ENCODE measurements at places on chromosomes 13 and 19. TPM values are rescaled to one million over a fixed set of nuclear protein-coding genes. Genes with fewer than 3 reads are reported as not detected.

DNA sequence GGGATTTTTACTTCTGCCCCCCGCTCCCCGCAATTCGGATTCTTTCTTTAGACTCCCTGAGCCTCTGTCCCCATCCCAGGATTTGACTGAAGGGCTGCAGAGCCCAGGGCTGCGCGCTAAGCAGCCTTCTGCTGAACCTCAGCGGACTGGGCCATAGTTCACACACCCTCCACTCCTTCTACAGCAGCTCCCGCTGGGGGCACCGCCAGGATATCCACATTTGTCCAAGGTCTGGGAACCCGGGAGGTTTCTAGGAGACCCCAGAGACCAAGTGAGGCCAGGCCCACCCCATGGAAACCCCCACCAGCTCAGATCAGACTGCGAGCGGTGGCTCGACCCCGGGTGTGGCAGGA is 463.3 kb downstream of the ITGBL1 start:
- DNase-seq: no peak

DNA sequence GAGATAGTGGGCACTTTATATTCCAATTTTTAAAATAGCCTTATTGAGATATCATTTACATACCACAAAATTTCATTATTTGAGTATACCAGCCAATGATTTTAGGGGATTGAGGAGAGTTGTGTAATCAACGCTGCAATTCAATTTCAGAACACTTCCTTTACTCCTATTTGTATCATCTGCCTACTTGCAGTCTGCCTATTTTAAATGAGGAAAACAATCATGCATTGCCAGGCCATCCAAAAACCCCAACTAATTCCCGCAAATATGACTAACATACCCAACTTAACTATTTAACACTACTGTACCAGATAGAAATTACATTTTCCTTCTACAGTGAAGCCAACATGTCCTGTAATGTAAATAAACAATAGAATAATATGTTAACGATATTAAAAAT is 26.7 kb downstream of the CAB39L start:
- DNase-seq: no peak

- no peak for DNase-seq
These were observed 17.5 kb downstream of the RYR1 start for GRCh38 chr19:38451036-38451435.

DNA sequence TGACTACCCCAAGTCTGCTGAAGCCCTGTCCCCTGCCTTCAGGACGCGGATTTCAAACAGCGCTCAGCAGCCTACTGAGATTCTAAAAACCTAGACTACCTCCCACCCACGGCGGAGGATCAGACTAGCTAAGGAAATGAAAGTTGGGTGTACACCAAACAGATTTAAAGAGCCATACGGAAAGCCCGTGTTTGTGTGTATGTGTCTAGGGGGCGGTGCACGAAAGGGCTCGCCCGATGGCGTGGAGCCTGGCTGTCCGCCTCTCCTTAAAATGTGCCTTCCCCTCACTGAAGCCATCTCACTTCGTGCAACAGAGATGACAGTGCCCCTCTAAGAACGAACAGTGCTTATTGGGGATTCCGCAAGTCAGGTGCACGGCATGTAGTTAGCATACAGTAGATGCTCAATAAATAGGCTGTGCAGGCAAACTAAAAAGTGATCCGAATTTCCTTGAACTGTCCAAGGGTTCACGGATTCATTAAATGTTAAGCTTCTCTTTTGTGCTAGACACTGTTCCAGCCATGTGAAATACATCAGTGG is 639 bp downstream of the LENG1 start:
- DNase-seq: no peak

DNA sequence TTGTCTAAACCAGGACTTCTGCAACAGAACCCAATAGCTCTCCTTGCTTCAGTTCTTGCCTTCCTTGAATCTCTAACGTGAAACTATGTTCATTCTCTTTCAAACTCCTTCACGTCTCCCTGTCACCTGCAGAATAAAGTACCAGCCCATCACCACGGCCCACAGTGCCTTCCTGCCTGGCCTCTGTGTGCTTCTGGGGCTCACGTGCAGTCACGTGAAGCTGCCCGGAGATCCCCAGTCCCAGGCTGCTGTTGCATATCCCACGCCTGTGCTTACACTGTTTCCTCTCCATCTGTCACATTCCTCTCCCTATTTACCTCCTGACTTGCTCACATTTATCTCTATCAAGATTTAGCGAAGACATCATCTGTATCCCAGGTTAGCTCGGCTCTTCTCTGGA is 102.8 kb downstream of the STARD13 start:
- no peak for DNase-seq

DNA sequence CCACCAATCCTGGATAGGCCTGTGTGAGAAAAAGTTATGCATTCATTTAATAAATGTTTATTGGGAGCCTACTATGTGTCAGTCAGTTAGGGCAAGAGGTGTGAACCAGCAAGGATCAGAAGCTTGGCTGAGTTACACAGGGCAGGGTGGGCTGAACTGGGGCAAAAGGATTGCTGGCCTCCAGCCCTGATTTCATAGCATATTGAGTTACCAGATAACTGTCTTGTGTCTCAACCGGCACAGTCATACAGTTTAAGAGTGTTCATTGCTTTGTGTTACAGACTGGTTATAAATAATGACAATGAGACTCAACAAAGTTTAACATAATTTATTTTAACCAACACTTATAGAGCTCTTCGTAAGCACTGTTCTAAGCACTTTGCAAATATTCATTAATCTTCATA is 253.8 kb downstream of the DLEU7 start:
- no peak for DNase-seq

The ATP7B gene
- total RNA-seq: 7.2 TPM

DNA sequence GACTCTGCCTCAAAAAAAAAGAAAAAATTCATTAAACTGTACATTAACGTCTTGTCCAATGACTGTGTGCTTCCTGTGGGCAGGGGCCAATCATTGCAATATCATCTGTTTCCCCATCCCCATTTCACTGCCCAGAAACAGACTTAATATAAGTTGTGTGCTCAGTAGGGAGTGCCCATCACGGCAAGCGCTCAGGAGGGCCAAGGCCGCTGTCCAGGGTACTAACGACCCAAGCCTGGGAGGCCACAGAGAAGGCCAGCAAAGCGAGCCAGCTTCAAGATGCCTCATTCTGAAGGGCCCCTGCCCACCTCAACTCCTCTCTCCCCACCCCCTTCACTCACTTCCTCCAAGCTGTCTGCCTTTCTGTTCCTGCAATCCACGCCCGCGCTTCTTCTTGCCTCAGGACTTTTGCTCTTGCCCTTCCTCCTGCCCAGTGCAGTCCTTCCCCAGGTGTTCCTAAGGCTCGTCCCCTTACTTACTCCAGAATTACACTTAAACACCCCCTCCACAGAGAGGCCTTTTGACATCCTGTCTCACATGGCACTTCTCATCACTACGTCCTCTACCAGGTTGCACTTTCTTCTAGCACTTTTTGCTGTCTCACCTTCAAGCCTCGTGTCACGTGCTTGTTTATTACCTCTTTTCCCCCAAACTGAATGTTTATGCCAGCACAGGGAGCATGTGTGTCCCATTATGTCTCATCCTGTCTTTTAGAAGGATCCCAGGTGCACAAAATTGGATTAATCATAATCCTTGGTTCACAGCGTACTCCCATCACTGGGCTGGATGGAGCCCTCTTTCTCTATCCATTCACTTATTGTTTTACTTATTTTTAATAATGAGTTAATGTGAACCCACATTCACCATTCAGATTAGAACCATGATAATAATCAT is 11.3 kb upstream of the POU2F2 start:
- no peak for DNase-seq

The TSHZ3 gene
- total RNA-seq: 6.7 TPM

The RNF225 gene
- total RNA-seq: 1.9 TPM

The OR7C1 gene
- 0.15 TPM for total RNA-seq

DNA sequence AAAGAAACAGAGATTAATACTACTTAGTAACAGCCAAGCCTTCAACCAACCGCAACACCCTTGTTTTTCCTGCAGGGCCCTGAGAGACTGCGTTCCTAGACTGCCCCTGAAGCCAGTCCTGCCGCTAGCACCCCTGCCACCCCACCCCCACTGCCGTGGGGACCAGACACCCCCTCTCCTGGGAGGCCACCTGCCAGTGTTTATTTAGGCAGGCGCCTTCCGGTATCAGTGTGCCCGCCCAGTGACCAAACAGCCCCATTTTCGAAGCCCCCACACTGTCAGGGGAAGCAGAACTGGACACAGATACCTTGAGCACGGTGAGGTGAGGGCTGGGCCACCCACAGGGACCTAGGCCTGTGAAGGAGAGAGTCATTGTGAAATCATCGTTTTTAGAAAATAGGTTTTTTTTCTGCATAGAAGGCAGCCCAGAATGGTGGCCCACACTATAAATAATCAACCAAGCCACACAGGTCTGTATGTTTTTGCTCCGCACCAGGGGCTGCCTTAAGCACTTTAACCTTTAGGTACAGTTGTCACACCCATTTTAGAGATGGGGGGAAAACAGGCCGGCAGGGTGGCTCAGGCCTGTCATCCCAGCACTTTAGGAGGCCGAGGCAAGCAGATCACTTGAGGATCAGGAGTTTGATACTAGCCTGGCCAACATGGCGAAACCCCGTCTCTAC is 3.5 kb upstream of the TLE5 start:
- peak; percentile 68 for DNase-seq

GRCh38 chr13:20174656-20175405 is 14.0 kb upstream of the GJA3 start:
- DNase-seq: peak; percentile 89

- DNase-seq: peak; percentile 63
These were observed 227.4 kb downstream of the TUBA3C start for GRCh38 chr13:18954254-18954653.

DNA sequence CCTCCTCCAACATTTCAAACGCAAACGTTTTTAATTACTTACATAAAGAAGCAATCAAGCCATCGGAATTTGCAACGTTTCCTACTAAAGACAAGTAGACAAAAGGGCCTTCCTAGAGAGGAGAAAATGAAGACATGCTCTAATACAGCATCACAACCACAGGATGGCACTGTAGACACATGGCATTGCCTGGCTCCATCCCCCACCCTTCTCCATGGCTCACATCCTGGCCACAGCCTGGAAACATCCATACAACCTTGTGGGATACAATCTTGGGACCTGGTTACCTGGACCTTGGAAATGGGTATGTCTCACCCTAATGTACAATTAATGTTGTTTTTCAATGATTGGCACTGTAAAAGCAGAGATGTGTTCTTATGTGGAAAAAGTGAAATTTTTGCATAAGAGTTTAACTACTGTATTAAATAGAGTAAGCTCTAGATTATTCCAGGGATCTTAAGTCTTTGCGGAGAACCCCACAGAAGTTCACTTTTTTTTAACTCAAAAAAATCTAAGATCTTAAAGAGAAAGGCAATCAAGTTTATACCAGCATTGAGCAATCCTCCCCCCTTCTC is 21.5 kb downstream of the EBPL start:
- peak; percentile 56 for DNase-seq

The KL gene
- total RNA-seq: 2.8 TPM

DNA sequence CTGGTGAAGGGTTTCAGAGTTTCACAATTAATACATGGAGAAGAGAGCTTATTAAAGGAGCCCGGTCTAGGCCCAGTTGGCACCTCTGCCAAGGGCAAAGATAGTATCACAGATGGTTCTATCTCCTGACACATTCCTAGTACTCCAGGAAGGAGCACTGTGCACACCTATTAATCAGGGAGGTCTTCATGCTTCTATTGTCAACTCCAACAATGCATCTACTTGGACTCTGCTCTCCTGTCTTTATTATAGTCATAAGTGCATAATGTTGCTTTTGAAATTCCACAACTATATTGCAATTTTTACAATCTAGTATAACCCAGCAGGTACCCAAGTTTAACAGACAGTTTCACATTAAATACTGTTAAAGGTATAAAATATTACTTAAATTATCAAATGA is 174.5 kb upstream of the TSC22D1 start:
- no peak for DNase-seq

The UTP14C gene
- 18.2 TPM for total RNA-seq

The GPALPP1 gene
- 16.3 TPM for total RNA-seq

DNA sequence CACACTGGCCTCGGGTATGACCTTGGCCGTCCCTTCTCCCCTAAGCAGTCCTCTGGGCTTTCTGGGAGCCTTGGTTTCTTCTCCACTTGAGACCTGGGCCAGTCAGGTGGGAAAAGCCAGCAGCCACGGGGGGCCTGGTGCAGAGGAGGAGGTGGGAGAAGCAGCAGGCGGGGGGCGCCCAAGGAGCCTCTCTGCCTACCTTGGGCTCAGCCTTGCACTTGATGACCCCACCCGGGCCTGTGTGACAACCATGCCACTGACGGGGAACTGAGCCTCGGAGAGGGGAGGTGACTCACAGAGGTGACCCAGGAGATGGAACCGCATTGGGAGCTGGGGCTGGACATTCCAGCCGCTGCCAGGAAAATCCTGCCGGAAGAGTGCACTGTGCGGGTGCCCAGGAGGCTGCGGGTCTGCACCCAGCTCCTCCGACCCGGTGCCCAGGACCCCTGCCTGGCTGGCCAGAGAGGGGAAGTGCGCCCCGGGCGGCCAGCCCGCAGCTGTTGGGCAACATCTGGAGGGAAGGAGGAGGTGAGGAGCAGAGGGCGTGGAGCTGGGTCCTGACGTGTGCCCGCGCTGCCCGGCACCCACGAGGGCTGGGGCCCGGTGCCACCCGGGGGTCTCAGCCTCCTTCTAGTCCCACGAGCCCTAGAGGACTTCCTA is 23.4 kb upstream of the SLC7A10 start:
- DNase-seq: no peak

GRCh38 chr19:35184884-35185283 is 30.3 kb downstream of the FXYD5 start:
- no peak for DNase-seq

GRCh38 chr19:31113293-31113692 is 235.9 kb downstream of the TSHZ3 start:
- no peak for DNase-seq

GRCh38 chr13:93625536-93625935 is 398.9 kb downstream of the GPC6 start:
- DNase-seq: no peak

DNA sequence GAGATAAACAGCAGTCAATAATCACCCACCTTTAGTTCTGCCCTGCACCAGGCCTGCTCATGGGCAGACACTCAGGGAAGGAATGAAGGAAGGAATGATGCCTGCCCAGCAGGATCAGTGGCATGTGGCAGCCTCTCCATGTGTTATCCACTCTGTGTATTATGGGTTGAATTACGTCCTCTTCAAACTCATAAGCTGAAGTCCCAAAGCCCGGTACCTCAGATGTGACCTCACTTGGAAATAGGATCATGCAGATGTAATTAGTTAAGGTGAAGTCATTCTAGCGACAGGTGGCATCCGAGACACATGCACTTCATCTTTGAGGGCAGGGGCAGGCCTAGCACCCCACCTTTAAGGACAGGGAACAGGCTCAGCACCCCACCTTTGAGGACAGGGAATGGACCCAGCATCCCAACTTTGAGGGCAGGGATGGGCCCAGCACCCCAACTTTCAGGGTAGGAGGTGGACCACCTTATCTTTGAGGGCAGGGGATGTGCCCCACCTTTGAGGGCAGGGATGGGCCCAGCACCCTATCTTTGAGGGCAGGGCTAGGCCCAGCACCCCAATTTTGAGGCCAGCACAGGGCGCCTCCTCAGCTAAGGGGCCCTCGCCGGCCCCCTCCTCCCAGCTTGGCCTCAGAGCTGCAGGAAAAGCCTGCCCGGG is 127.6 kb downstream of the URI1 start:
- no peak for DNase-seq

The GPR12 gene
- total RNA-seq: not detected

The LACC1 gene
- total RNA-seq: 21.8 TPM

The ZNF888 gene
- 5.7 TPM for total RNA-seq

Data from left lung (tissue), 14 donors.